ENCODE measurements at places on chromosomes 13 and 19. TPM values are rescaled to one million over a fixed set of nuclear protein-coding genes. Genes with fewer than 3 reads are reported as not detected.

DNA sequence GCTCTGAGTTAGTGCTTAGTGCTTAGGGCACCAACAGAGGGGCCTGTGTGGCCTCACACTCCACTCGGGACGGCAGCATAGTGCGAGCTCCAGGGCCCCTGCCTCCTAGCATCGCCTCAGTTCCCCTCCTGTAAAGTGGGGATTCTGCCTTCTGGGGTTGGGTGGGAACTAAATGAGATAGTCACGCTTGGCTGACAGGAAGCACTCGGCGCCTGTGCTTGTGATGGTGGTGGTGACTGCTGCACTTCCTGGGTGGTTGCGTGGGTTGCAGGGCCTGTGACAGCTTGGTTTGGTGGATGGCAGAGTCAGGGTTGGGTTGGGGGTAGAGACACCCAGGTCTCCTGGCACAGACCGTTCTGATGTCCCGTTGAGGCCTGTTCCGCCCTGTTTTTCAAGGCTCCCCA lies 7.7 kb downstream of the PLEKHF1 start:
- peaks cover 51% of the 10 kb centered on the region for H3K4me1 ChIP-seq
- H3K36me3 ChIP-seq = peaks cover 6% of the 10 kb centered on the region
- peak overlapping the region; percentile 72 for H3K27ac ChIP-seq
- no peak overlapping the region for H3K4me3 ChIP-seq

DNA sequence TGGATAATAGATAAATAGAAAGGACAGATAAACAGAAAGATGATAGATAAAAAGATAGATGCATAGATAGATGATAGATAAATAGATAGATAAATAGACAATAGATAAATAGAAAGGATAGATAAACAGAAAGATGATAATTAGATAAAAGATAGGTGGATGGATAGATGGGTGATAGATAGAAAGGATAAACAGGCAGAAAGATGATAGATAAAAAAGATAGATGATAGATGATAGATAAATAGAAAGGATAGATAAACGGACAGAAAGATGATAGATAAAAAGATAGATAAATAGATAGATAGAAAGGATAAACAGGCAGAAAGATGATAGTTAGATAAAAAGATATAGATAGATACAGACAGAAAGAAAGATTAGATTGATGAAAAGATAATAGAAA lies 92.3 kb upstream of the UQCRFS1 start:
- H3K4me3 ChIP-seq = no peak overlapping the region
- no peak for DNase-seq
- H3K36me3 ChIP-seq = no peaks in the 10 kb centered on the region
- H3K4me1 ChIP-seq = no peaks in the 10 kb centered on the region

The ZNF571 gene
- total RNA-seq = 9.2 TPM

DNA sequence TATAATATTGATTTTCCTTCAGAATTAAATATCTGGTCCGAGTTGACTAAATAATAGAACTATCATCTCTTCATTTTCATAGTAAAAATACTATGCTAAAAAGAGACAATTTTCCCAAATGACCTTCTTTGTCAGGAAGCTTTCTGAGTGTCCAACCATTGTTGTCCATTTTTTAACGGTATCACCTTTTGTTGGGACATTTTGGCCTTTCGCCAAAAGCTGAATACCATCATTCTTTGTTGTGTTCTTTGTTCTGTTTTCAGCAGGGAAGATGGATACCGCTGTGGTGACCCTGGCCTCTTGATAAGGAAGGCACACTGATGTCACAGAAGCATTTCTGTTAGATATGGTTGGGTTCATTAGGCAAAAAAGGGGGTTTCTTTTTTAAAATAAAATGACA lies 654.4 kb upstream of the GPC6 start:
- no peaks in the 10 kb centered on the region for H3K36me3 ChIP-seq
- no peaks in the 10 kb centered on the region for H3K27me3 ChIP-seq
- DNase-seq = no peak
- no peak overlapping the region for H3K4me3 ChIP-seq
- no peak overlapping the region for H3K27ac ChIP-seq

DNA sequence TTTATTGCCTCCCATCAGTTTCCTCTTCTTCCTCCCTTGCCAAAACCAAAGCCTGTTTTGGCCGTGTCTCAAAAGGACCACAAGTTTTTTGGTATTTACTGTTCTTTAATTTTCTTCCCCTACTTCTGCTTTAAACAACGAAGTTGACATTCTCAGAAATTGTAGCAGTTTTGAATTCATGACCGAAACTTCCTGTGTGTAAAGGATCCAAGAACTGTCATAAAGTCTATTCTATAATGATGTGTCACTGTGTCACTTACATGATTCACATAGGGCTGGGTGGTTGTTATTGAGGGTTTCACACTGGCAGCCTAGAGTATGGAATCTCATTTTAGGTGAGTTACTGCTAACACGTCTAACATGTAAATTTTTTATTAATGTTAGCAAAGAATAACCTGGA lies 741.0 kb upstream of the KLHL1 start:
- H3K36me3 ChIP-seq = no peaks in the 10 kb centered on the region
- DNase-seq = no peak
- no peaks in the 10 kb centered on the region for H3K27me3 ChIP-seq
- H3K4me1 ChIP-seq = no peaks in the 10 kb centered on the region
- no peak overlapping the region for H3K4me3 ChIP-seq

The FPR1 gene
- 14.9 TPM for total RNA-seq

The NPAS1 gene
- total RNA-seq = not detected

- H3K27me3 ChIP-seq = no peaks in the 10 kb centered on the region
- H3K27ac ChIP-seq = peak overlapping the region; percentile 74
- H3K4me3 ChIP-seq = no peak overlapping the region
- H3K4me1 ChIP-seq = no peaks in the 10 kb centered on the region
Measured at GRCh38 chr13:100530671-100531213, 57.8 kb downstream of the GGACT start.

- H3K27me3 ChIP-seq = no peaks in the 10 kb centered on the region
- no peak overlapping the region for H3K27ac ChIP-seq
- H3K4me1 ChIP-seq = no peaks in the 10 kb centered on the region
Measured at GRCh38 chr13:102657630-102658029, 37.2 kb downstream of the METTL21C start.

GRCh38 chr13:43408274-43408673 lies 378.5 kb downstream of the ENOX1 start:
- H3K27me3 ChIP-seq = no peaks in the 10 kb centered on the region
- no peak overlapping the region for H3K27ac ChIP-seq
- no peak overlapping the region for H3K4me3 ChIP-seq
- no peak for DNase-seq
- H3K36me3 ChIP-seq = no peaks in the 10 kb centered on the region

The MEIOSIN gene
- not detected for total RNA-seq

The ADPRHL1 gene
- total RNA-seq = 1.8 TPM

The RXFP2 gene
- 0.48 TPM for total RNA-seq

- no peak overlapping the region for H3K27ac ChIP-seq
- H3K36me3 ChIP-seq = no peaks in the 10 kb centered on the region
- DNase-seq = no peak
- no peaks in the 10 kb centered on the region for H3K4me1 ChIP-seq
- no peaks in the 10 kb centered on the region for H3K27me3 ChIP-seq
Measured at GRCh38 chr19:14940266-14940665, 1.0 kb upstream of the OR7C2 start.

GRCh38 chr13:113411216-113412023 lies 41.9 kb downstream of the ADPRHL1 start:
- H3K36me3 ChIP-seq = no peaks in the 10 kb centered on the region
- peaks cover 3% of the 10 kb centered on the region for H3K27me3 ChIP-seq
- no peaks in the 10 kb centered on the region for H3K4me1 ChIP-seq
- no peak overlapping the region for H3K4me3 ChIP-seq
- DNase-seq = peak; percentile 27

Data from breast epithelium (tissue), 4 donors.